ENCODE measurements at places on chromosomes 6 and 20.

DNA sequence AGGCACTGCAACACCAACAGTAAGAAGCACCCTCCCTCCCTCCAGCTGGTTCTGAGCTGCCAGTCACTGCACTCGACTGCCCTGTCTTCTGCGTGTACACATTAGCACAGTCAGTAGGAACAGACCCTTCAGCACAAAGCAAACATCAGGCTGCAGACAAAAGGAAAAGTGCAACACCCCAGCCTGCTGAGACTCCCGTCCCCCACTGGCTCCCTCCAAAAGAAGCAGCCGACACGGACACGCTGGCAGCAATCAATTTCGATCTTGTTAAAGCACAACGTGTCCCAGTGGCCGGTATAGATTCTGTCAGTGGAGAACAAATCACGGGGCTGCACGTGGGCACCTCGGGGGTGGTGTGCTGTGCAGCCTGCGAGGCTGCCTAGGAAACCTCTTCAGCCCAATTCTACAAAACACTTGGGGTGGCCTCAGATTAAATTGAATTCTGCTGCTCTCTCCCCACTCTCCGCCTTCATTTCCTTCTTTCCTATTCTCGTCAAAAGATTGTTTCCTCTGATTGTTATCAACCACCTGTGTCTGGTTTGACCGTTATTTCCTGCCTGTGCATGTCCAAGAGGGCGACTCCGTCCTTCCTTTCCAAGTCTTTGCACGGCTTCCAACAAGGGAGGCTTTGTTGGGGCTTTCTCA is 38.7 kb downstream of the TRAF3IP2 start:
- DNase-seq, result no peak

- DNase-seq, result peak; percentile 6
These were observed 56.6 kb upstream of the SAMHD1 start for GRCh38 chr20:37007898-37008649.

DNA sequence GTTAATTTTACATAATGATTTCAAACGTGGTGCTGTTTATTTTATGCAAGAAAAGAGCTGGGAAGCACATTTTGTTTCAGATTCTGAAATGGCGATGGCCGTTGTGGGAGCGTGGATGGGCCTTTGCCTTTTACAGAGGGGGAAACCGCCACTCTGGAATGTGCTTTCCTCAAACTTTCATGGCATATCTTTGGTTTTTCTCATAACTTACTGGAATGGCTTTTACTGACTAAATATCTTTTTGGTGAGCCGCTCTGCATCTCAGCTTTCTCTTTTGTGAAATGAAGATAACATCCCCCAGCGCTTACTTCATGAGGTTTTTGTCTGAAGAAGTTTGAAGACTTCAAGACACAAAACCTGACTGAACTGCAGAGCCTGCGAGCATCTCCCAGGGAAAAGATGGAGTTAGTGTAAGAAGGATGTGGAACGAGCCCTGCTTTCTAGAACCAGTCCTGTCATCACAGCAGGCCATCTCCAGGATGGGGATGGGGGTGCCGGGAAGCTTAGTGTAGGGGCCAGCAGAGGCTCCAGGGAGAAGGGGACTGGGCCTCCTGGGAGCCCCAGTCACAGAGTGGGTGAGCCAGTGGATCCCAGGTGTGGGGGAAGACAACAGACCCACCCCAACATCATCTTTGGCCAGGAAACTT is 61.8 kb upstream of the TIAM2 start:
- DNase-seq, result no peak

DNA sequence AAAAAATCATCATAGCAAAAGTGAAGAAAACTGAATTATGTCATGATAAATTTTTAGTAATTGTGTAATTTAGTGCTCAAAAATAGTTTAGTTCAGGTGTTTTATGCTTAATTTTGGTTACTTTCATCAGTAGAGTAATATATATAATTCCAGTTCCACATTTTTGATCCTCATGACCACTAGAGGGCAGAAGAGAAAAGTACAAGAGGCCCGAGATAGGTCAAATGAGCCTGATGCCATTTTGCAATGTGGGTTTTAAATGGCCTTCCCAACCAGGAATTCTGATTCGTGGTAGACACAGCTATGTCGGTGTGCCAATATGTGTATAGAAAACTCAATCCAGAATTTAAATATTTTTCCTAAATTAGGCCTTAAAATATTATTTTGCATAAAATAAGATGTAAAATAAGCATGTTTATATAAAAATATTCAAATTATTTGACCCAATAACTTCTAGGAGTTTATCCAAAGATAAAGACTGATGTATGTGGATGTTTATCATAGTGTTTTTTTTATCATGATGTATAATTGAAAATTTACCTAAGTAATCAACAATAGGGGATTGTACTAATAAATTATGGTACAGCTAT is 159.7 kb upstream of the RPS6KA2 start:
- peak; percentile 12 for DNase-seq

GRCh38 chr6:50979171-50979525 is 160.5 kb downstream of the TFAP2B start:
- no peak for DNase-seq

DNA sequence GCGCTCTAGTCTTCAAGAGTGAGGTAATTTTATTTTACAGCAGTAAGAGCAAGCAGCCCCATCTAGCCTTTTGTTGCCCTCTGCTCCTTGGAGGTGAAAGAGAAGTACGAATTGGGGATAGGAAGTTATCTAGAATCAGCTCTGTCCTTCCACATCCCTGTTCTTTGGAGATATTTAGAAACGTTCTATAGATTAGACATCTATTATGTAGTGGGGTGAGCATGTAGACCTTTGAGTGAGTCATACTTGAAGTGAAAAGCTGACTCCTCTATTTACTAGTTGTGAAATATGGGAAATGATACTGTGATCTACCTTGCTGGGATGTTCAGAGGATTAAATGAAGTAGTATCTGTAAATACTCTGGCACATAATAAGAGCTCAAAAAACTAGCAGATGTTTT is 36.0 kb upstream of the SLC35D3 start:
- no peak for DNase-seq

GRCh38 chr6:82908661-82909060 is 157.0 kb downstream of the UBE3D start:
- no peak for DNase-seq

- DNase-seq, result no peak
These were observed 1.1 kb upstream of the OVOL2 start for GRCh38 chr20:18058661-18059467.

GRCh38 chr6:151808371-151809241 is 1.1 kb downstream of the ESR1 start:
- DNase-seq, result no peak

DNA sequence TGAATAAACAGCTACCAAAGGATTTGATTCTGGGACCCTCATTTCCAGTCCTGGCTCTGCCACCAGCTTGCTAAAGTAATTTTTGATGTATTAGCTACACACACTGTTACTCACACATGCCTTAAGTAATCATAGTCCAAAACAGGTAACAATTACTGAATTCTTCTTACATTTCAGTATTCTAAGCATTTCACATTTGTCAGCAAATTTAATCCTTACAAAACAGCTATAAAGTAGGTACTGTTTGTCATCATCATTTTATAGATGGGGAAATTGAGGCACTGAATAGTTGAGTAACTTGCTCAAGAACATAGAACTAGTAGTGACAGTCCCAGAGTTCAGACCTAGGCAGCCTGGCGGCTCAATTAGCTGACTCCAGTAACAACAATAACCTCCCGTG is 272.6 kb downstream of the QKI start:
- no peak for DNase-seq

DNA sequence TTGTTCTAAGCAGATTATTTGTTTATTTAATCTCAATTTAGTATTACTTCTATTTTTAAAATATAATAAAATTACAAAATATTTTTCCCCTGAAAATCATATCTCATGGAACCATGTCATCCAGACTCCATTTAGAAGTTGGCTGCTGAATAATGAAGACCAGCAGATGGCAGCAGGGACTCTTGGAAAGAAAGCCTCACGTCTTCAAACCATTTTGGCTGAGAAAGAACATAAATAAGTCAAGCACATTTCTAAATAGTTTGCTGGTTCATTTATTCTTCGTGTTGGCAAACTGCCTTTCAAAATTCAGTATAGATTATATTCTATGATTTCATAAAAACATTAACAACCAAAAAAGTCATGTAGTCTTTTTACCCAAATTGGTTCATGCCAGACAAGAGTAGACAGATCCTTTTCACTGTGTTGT is 71.7 kb downstream of the RCAN2 start:
- no peak for DNase-seq

- DNase-seq, result no peak
These were observed 596.1 kb downstream of the QKI start for GRCh38 chr6:164010441-164011103.

- no peak for DNase-seq
These were observed 116.2 kb upstream of the MYL9 start for GRCh38 chr20:36425166-36425565.

DNA sequence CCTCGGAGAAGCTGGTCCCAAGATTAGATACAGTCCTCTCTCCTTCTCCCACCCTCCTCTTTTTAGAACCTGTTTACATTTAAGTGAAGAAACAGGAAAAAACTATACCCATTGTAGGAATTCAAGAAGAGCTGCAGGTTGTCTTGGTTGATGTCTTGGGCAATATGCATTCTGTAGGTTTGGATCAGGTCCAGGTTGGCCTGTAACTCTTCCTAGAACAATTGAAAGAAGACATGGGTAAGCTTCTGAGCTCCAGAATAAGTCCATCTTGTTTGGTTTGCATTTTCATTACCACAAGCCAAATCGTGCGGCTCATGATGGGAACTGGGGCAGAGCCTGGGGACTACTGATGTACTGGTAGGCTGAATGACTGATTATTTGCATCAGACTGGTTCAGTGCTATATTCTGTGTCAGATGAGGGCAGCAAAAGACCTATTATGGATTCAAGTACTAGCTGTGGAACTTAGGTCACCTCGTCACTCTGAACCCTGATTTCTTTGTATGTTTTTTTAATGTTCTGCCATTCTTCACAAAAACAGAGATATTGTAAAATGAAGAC is 20.3 kb upstream of the SLA2 start:
- no peak for DNase-seq

DNA sequence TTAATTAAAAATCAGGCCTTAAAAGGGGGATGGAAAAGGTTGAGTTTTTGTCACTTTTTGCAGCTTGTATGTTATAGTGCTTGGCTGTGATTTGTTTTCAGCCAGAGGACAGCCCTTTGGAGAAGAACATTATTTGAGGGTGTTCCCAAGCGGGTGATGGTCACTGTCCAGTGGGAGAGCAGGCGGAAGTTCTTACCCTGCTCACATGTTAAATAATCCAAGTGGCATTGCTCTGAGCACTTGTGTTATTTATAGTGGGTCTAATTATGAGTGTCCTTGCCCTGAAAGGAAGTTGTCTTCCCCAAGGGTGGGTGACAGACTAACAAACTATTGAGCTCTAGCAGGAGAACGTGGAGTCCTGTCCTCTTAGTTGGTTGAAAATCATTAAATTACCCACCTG is 49.5 kb downstream of the DOK5 start:
- DNase-seq, result no peak

- no peak for DNase-seq
These were observed 1355.0 kb upstream of the MAP3K7 start for GRCh38 chr6:91941838-91942237.

DNA sequence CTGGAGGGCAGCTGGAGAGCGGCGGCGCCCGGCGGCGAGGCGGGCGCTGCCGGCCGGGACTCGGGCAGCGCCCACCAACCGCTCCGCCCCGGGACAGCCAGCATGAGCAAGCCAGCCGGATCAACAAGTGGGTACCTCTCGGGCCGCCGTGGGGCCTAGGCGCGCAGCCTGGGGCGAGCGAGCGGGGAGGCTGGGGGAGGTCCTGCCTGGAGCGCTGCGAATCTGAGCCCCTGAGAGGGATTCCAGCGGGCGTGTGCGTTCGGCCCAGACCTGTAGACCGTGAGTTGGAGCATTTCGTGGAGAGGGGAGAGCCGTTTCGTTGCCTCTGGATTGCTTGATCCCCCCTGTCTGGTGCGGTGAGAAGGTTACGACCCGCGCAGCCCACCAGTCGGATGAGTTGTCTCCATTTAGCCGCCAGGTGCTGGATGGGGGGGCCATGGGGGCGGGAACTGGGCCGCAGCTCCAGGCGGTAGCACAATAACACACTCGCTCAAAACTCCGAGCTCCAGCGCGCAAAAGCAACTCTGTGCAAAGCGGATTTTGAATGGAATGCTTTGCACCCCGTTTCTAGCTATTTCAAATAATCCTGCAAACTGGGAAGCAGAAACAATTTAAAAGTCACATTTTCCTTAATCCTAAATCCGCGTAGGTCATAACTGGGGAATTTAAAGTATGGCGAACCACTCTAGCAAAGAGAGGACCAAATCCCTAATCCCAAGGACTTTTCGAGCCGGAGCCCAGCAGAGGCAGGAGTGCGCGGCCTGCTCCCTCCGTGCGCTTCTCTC is 1.0 kb downstream of the NR2E1 start:
- DNase-seq, result no peak

- DNase-seq, result no peak
These were observed 92.8 kb upstream of the EEF1E1 start for GRCh38 chr6:8195040-8195713.

GRCh38 chr6:159727717-159728445 is 575 bp downstream of the WTAP start:
- no peak for DNase-seq

- no peak for DNase-seq
These were observed 55.9 kb upstream of the TRAF3IP2 start for GRCh38 chr6:111661541-111662061.

GRCh38 chr6:308768-309167 is 16.5 kb downstream of the DUSP22 start:
- DNase-seq, result no peak

DNA sequence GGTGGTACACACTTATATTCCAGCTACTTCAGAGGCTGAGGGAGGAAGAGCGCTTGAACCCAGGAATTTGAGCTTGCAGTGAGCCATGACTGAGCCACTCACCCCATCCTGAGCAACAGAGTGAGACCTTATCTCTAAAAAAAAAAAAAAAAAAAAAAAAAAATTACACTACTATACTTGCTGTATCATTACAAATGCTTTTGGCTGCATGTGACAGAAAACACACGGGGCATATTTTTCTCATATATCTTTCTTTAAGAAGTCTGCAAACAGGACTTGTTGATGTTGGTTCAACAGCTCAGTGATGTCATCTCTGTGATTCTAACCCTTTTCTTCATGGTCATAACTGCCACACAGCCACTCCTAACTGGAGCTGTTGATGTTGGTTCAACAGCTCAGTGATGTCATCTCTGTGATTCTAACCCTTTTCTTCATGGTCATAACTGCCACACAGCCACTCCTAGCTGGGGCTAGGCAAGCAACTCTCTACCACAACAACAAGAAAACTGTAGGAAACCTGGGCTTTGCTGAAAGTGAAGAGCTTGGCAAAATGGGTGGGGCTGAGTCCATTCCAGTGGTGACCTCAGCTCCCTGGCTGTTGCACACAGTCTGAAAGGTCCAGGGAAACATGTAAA is 19.8 kb downstream of the MTFR2 start:
- DNase-seq, result no peak

Data from effector CD4-positive, alpha-beta T cell (primary cell).